ENCODE measurements at places on chromosomes 11 and 22.

- no peak for DNase-seq
Measured at GRCh38 chr22:20380486-20380885, 13.5 kb upstream of the ZNF74 start.

DNA sequence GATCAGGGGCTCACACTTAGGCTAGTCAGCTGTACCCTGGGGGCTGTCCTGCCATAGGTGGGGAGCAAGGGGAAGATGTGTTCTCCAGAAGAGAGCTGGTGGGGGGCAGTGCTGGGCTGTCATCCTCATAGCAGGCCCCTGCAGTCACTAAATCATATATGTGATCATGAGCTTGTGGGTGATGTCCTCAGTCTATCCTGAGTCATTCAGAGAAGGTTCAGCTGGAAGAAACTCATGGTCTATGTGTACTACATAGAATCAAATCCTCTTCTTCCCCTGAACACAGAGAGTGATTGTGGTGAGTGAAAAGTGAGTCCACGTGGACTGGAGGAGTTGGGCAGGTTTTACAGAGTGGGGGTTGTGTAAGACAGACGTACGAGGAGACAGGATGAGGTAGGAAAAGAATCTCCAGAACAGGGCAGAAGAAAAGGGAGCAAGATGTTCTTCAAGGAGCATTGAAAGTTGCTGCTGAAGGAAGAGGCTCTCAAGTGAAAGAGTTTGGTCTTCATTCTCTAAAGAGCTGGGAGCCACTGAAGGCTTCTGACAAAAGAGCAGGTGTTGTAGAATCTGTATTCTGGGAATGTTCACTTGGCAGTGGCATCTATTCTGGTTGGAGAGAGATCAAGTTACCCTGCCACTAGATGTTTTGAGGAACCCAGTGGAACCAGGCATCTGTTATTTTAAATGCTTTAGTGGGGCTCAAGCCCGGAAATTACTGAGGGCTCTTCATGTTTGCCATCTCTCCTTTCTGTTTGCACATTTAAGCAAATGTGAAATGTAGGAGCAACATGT is 68.9 kb downstream of the C22orf31 start:
- DNase-seq, result no peak

- no peak for DNase-seq
Measured at GRCh38 chr22:17919276-17920144, 104.9 kb downstream of the MICAL3 start.

DNA sequence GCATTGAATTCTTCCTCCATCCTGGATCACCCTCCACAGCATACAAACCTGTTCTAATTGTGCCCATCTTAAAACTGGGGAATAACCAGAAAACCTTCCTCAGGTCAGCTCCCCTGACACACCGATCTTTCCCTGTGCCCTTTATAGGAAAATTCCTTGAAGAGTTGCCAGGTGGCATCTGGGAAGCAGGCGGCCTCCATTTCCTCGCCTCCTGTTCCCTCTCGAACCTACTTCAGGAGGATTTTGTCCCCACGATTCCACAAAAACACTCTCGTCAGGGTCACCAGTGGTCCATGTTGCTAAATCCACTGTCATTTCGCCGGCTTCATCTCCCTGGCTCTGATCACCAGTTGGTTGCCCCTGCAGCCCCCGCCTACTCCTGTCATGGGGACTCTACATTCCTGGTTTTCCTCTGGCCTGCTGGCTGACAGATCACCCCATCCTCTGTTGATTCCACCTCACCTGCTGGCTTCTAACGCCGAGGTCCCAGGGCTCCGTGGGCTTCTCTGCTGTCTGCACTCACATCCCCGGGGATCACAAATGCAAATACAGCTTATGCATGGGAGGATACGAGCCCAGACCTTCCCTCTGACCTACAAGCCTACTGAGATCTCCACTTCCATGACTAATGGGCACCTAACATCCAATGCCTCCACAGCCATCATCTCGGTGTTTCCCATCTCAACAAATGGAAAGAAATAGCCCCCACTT is 92.5 kb upstream of the PRDM11 start:
- DNase-seq, result no peak

- DNase-seq, result no peak
Measured at GRCh38 chr22:31227186-31227585, 15.1 kb downstream of the LIMK2 start.

DNA sequence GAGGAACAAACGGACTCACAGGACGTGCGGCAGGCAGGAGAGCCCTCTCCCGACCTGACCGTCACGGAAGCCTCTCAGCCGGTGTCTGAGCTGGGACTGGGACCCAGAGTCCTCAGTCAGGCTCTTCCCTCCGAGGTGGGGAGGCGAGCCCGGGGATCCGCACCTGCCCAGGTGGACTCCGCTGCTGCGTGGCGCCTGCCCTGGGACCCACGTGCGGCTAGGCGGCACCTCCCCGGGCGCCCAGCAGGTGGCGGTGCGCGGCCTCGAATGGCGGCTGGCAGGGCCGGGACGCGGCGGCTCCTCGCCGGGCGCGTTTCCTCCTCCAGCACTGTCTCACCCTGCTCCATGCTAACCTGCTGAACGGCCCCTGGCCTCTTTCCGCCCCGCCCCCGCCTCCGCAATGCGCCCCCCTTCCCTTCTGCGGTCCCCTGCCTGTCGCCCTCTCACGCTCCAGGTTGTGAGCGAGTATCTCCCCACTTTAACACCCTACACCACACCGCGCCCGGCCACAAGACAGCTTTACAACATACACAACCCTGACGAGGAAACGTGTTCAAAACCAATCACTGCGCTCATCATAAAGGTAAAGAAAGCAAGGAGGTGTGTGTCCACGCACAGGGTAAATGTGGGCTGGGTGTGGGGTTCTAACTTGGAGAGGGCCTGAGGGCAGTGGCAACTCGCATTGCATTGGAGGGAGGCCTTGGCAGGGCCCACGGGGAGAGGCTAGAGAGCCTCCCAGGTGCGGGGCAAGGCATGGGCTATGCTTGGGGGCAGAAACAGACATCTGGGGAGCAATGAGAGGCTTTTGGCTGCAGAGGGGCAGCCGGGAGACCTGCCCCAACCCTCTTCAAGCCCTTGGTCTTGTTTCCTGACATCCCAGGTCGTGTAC is 25.9 kb upstream of the ATXN10 start:
- DNase-seq, result peak; percentile 82

DNA sequence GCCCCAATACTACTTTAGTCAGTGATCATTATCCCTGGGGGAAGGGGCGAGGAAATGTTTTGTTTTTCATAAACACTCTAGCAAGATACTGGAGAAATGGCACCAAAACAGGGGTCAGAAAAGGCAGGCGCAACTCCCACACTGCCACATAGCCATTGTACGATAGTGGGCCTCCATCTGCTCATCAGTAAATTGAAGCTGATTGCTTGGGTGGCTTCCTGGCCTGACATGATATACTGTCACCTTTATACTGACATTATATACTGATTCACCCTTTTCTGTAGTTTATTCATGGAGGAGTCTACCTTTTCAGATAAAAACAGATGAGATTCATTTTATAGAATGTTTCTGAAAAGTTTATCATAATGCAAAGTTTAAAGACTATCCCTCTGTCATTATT is 51.6 kb upstream of the CCDC34 start:
- DNase-seq, result no peak

- DNase-seq, result no peak
Measured at GRCh38 chr11:17802491-17802890, 67.9 kb downstream of the KCNC1 start.

DNA sequence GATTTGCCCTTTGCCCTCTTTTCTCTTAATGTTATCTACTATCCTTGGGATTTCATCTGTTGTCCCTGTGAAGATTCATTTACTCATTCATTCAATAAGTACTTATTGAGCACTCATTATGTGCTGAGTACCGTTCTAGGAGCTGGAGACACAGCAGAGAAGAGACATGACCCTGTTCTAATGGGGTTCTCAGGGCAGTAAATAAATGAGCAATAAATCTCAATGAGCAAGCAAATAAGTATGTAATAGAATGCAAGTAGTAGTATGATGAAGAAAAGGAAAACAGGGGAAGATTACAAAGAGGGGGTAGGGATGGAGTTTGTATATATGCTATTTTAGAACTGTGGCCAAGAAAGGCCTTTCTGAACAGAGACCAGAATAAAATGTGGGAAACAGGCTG is 34.2 kb upstream of the NRIP3 start:
- DNase-seq, result no peak

DNA sequence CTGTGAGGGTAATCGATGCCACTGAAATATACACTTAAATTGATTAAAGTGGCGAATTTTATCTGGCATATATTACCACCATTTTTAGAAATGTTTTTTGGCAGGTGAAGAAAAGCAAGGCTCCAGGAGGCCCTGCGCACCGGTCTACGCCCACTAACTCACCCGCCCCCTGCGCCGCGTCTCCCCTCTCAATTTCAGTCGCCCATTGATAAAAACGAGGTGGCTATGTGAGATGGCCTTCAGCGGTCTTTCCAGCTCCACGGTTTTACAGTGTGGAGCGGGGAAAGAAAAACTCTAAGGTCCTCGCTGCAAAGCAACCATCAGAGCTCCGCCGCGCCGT is 602 bp upstream of the AQP11 start:
- no peak for DNase-seq

DNA sequence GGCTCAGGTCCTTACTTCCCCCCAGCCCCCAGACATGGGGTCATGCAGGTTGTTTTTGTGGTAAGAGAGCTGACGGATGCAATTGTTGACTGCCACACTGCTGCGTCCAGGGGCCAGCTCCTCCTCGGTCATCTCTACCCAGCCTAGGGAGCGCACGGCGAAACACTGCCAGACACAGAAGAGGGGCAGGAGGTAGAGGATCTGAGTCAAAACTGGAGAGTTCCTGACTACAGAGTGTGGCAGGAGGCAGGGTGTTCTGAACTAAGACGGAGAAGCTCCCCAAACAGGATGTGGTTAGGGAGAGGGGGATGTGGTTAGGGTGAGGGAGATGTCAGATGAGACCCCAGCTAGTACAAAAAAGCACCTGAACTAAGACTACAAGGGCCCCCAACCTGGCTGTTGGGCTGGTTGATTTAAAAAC is 12.3 kb downstream of the SMPD1 start:
- DNase-seq, result no peak

- no peak for DNase-seq
Measured at GRCh38 chr22:18056161-18056666, 21.6 kb upstream of the PEX26 start.

DNA sequence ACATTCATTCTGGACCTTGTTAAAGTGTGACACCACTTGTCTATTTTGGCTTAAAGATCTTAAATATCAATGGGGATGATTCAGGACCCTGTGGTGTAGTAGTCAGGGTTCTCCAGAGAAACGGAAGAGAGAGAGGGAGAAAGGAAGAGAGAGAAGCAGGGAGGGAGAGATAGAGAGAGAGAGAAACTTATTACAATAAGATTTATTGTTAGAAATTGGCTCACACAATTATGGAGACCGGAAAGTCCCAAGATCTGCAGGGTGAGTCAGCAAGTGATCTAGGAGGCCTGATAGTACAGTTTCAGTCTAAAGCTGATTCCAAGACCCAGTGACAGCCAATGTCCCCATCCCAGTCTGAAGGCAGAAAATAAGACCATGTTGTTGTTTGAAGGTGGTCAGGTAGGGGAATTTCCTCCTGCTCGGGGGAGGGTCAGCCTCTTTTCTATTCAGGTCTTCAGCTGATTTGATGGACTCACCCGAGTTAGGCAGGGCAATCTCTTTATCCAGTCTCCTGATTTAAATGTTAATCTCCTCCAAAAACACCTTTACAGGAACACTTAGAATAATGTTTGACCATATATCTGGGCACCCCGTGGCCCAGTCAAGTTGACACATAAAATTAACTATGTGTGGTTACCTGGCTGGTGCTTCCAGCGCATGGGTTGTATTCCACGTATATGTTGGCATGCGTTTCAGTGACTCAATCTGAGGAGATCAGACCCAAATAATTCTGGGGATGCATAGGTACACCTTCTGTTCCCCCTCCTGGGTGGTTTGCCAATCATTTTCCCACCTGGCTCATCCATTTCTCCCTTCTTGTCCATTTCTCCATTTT is 1350.5 kb downstream of the TBC1D22A start:
- DNase-seq, result no peak

DNA sequence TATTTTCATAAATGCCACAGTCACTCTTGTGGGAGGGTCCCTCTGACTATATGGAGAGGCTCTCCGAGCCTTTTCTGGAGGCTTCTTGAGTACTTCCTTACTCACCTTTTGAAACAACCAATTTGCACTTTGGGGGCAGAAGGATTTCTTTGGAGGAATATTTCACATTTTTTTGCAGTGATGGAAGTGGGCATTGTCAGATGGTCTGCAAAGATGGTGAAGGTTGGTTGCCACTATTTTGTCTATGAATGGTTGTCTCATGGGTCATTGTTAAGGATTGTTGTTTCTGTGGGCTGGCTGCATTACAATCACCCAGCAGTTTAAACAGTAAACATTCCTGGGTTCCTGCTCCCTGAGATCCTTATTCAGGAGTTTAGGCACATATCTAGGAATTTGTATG is 388.2 kb downstream of the TMEM135 start:
- DNase-seq, result no peak

DNA sequence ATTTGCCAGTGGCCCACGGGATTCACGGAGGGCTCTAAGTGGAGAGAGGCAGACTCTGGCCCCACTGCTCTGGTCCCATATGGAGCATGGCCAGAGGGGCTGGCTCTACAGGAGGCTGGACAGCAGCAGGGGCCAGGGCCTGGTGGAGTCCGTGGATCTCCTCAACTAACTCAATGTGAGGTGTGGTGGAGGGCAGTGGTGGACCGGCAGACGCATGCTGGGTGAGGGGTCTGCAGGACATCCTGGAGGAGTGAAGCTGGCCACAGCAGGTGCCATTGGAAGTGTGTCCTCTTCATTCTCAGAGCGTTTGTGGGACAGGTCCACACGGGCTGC is 15.6 kb downstream of the IGF2 start:
- DNase-seq, result no peak

DNA sequence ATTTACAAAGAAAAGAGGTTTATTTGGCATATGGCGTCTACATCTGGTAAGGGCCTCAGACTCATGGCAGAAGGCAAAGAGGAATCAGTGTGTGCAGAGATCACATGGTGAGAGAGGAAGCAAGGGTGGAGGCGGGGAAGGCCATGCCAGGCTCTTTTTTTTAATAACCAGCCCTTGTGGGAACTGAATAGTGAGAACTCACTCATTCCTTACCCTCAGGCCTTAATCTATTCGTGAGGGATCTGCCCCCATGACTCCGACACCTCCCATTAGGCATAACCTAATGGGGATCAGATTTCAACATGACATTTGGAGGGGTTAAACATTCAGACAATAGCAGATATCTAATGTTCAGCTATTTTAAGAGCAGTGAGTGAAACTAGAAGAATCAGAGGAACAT is 55.7 kb downstream of the ATM start:
- DNase-seq, result no peak

Data from stimulated activated CD4-positive, alpha-beta T cell treated with anti-CD3 and anti-CD28 coated beads, Interleukin-4, amount 100 ng/mL, for 1 hour (primary cell).